ENCODE measurements at places on chromosomes 16 and 17.

DNA sequence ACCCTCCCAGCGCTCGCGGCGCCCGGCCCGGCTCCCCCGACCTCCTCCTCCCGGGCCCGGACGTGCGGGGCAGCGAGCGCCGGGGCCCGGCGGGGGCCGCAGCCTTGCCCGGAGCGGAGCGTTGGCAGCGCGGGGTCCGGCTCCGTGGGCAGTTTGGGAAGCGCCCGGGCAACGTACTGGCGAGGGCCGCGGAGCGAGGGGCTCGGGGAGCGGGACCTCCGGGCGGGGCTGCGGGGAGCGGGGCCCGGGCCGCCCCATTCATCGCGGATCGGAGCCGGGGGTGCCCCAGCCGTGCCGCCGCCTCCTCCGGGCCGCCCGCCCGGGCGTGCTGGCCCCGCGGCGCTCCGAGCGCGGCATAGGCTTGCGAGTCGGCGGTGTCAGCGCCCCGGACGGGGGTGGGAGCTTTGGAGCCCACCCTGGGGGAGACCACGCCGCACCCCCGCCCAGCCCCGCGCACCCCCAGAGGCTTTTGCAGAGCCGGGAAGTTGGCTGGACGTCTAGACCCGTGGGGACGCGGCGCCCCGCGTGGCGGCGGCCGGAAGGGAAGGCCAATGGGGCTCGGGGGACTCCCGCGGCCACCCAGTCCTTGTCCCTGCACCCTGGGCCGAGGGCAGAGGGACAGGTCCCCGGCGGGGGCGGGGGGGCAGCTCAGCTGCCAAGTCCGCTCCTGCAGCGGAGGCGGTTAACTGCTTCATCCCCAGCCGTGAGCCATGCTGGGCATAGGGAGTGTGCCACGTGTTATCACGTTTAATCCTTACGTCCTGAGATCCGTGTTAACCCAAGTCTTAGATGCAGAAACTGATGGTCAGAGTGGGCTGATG lies 852 bp downstream of the ZNF469 start:
- no peak for DNase-seq

DNA sequence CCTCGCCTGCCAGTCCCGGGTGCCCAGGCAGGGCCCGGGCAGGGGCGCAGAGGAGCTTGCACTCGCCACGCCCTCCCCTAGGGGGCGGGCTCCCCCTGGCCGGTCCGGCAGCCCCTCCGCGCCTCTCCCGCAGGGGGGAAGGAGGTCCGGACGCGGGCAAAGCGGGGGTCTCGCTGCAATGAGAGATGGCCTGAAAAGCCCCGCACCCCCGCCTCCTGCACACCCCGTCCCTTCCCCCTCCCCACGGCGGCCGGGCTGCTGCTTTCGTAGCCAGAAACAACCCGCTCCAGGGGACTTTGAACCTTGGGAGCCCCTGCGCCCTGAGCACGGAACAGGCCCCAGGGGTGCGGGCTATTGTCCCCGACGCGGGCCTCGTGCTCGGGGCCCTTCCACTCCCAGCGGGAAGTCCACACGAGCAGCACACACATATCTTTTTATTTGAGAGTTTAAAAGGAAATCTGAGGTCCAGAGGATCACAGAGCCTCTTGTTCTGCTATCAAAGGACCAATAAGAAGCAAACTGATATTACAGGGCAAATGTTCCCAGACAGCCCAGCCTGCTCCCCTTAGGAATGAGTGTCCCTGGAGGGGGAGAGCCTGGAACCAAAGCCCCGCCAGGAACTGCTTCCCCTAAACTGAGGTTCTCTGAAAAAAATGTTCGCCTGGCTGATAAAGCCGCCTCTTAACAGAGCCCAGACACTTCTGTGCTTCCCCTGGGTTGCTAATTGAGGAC lies 5.8 kb upstream of the CBX4 start:
- no peak for DNase-seq

DNA sequence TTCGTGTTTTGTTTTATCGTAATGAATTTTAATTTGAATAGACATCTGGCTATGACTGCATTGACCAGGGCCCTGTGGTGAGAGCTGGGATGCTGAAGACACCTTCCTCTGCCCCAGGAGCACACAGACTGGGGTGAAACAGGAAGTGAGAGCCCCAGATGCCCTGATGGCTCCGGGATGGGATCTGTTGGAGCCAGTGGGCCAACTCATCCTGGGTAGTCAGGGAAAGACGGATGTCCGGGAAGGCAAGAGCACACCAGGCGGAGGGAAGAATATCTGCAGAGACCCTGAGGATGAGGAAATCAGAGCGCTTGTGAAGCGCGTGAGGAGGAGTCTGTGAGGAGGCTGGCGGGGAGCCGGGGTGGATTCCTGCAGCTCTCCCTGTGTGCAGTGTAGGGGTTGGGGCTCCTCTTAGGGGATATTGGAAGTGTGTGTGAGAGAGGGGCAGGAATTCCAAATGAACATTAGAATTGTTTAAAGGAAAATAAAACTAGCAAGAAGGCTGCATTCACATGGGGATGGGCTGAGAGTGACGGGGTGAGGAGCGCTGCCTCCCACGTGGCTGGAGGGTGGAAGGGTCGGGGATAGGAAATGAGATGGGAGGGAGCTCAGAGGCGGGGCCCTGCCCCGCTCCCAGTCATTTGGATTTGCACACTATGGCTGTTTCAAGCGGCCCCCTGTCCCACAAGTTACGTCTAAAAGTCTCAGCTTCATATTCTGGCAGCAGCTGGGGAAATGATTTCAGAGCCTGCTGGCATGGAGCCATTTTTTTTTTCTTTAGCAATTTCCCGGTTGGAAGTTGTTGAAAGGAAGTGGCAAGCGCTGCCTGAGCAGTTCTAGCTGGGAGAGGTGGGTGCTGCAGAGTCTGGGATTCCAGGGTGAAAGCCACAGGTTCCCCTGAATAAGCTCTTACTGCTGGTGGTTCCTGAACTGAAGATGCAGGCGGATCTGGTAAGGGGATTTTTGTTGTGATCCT lies 71.2 kb upstream of the LGALS9 start:
- no peak for DNase-seq

- DNase-seq: no peak
Measured at GRCh38 chr17:55818451-55819375, 67.9 kb downstream of the PCTP start.

GRCh38 chr17:73224237-73224636 lies 31.4 kb downstream of the COG1 start:
- DNase-seq: no peak

GRCh38 chr17:28887871-28888471 lies 9.6 kb downstream of the FLOT2 start:
- no peak for DNase-seq

- no peak for DNase-seq
Measured at GRCh38 chr16:53605831-53606400, 97.7 kb downstream of the RPGRIP1L start.

DNA sequence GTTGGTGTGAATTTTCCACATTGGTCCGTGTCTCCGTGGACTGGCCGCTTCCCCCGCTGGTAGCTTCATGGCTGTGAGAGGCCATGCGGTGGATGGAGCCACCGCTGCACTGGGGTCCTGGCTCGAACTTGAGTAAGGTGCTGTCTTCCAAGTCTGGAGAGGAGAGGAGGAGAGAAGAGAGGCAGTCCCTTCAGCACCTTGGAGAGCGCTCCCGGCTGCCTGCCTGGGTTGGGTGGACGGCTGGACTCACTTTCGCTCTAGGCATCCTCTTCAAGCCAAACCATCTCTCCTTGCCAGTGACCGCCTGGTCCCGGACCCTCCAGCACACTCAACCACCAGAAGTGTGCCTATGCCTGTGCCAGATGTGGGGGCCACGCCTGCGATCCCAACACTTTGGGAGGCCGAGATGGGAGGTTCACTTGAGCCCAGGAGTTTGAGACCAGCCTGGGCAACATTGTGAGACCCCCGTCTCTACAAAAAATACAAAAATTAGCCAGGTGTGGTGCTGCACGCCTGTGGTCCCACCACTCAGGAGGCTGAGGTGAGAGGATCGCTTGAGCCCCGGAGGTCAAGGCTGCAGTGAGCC lies 6.2 kb downstream of the JPH3 start:
- DNase-seq: no peak

GRCh38 chr16:17828012-17828411 lies 357.3 kb upstream of the XYLT1 start:
- DNase-seq: no peak

DNA sequence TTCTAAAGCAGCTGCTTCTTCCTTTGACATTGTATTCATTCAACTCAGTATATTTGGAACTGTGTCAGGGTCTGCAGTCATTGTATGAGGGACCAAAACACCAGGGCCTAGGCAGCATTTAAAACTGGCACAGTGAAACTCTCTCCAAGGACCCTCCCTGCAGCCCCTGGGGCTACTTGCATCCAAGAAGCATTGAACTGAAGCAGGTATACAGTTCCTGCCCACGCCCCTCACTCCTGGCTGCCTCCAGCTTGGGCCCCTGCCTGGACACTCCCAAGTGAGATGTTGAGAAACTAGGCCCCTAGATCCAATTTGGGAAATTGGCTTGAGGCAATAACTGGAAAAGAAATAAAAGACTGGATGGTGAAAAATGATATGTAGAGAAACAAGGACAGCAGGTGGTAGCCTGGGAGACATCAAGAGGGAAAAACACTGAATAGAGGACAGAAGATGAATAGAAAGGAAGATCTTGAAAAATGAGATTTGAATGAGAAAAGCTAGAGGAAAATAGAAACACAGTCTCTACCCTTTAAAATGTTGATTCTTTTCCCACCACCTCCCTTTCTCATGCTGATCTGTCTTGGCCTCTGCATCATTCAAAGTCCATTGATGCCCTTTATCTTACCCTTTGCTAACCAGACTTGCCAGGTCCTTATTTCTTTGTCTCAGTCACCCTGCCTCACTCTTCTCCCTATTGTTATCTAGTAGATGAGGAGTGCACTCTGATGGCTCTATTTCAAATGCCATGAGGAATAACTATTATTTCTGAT lies 368.8 kb upstream of the CDH8 start:
- DNase-seq: no peak

GRCh38 chr16:70694868-70695218 lies 9.0 kb upstream of the MTSS2 start:
- no peak for DNase-seq

DNA sequence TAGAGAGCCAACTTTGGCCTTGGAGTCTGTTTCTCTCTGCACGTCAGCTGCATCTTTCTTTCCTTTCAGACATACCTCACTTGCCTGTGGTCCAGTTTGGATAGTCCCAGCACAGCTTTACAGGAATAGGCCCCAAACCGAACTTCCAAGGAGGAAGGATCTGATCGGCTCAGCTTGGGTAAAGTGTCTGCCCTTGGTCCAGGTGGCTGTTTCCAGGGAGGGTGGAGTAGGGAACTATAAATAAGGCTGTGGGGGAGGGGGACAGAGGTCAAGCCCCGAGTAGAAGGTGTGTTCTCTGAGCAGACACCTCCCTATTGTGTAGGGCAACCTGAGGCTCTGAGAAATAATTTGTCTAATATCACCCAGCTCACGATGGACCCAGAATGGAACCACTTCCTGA lies 29.2 kb upstream of the NKD1 start:
- no peak for DNase-seq

DNA sequence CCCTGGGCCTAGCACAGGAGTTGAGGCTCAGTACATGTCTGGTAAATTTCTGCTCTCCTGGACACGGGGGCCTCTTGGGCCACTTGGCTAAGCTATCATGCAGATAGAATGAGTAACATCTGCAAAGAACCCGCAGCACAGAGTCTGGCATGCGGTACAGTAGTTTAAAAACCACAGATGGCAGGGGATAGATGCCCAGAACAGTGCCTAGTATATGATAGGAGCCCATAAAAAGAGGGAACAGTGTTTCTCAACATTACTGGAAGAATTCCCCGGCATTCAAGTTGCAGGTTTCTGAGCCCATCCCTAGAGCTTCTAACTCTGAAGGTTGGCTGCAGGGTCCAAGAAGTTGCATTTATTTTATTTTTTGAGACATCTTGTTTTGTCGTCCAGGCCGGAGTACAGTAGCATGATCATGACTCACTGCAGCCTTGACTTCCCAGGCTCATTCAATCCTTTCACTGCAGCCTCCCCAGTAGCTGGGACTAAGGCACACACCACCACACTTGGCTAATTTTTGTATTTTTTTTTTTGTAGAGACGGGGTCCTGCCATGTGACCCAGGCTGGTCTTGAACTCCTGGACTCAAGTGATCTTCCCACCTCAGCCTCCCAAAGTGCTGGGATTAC lies 5.8 kb downstream of the CDIPT start:
- DNase-seq: no peak

DNA sequence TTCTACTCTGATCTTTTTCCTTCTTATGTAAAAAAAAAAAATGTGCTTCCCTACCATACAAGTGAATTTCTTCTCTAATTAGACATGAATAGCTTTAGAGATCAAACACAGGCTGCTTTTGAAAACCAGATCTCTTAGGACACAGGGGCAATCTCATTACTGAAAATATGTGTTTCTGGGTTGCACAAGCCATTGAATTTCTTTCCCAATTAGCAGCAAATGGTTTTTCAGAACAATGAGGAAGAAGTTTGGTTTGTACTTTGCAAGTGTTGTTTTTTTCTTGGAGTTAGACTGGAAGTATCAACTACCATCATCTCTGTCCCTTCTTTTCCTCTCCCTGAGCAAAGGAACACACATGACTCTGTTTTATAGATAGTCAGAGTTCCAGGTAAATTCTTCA lies 5.6 kb upstream of the ANKS4B start:
- DNase-seq: no peak

- DNase-seq: no peak
Measured at GRCh38 chr17:28379814-28380801, 8.6 kb downstream of the SARM1 start.

GRCh38 chr16:14017886-14018285 lies 53.2 kb upstream of the MRTFB start:
- DNase-seq: no peak

DNA sequence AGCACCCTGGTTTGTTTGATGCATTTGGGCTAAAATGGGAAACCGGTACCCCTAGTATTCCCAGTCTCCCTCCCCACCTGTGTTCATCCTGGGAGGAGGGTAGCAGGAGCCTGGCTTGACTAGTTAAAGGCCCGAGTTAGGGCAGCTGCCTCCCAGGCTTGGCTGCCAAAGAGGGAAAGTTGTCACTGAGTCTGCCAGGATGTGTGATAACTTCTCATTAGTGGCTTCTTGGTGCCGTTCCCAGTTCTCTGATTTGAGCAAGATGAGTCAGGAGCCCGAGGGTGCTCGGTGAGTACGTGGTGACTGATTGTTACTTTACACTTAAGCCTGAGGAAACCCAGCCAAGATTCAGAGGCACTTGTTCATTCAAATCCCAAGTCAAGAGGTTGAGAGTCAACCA lies 2.5 kb downstream of the KRT32 start:
- no peak for DNase-seq

- DNase-seq: no peak
Measured at GRCh38 chr16:75087375-75087979, 29.1 kb downstream of the LDHD start.

DNA sequence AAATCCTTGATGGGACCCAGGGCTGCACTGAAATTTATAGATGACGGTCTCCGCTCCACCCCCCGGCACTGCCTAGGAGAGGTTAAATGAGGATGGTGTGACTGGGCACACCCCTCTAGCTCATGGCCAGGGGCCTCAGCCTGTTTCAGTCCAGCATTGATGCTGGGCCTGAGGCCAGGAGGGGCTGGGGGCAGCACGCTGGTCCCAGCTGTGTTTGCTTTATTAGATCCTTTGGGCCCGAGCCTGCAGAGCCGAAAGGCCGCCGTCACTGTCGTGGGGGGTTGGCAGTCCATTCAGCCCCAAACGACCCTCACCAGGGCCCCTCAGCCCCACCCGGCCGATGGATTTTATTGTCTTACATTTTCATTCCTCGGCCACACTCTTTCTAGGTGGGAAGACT lies 10.8 kb upstream of the DOK4 start:
- no peak for DNase-seq

Data from stimulated activated CD8-positive, alpha-beta memory T cell treated with anti-CD3 and anti-CD28 coated beads, Interleukin-7, amount 100 ng/mL, for 48 hours (primary cell).